KBM-7 (cell line): ENCODE measurements at places on chromosomes 7 and 10.

- DNase-seq: peak; percentile 75
These were observed 68.2 kb downstream of the DNAJB6 start for GRCh38 chr7:157404845-157405481.

DNA sequence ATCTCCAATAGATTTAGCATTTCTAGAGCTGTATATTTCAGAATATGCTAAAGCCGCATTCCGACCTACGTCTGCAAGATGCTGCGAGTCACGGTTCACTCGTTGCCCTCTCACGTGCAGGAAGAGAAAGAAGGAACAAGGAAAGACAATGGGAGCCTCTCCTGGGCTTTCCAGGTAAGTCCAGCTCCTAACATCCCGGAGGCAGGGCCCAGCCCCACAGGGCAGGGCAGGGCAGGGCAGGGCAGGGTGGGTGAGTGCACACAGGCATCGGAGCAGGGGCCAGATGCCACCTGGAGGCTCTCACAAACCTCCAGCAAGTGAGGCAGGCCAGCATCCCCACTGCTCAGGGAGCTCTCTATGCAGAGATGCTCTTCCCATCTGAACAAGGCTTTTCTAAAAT is 50.8 kb downstream of the VOPP1 start:
- no peak for DNase-seq

- DNase-seq: no peak
These were observed 228.2 kb upstream of the SEMA3A start for GRCh38 chr7:84422790-84423189.

DNA sequence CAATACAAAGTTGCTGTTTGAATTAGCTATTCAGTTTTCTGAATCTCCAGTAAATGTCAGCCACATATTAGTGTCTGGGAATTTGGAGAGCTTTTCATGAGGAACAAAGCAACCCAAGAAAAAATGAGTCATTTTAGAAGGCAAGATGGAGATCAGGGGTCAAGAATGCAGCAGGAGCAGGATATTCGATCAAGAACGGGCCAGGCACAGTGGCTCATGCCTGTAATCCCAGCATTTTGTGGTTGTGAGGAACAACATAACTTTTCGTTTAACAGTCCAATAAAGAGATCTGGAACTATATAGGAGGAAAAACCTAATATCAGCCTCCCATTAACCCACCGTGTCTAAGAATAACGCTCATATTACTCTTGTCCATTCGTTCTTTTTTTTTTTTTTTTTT is 600.5 kb downstream of the MAGI2 start:
- no peak for DNase-seq

DNA sequence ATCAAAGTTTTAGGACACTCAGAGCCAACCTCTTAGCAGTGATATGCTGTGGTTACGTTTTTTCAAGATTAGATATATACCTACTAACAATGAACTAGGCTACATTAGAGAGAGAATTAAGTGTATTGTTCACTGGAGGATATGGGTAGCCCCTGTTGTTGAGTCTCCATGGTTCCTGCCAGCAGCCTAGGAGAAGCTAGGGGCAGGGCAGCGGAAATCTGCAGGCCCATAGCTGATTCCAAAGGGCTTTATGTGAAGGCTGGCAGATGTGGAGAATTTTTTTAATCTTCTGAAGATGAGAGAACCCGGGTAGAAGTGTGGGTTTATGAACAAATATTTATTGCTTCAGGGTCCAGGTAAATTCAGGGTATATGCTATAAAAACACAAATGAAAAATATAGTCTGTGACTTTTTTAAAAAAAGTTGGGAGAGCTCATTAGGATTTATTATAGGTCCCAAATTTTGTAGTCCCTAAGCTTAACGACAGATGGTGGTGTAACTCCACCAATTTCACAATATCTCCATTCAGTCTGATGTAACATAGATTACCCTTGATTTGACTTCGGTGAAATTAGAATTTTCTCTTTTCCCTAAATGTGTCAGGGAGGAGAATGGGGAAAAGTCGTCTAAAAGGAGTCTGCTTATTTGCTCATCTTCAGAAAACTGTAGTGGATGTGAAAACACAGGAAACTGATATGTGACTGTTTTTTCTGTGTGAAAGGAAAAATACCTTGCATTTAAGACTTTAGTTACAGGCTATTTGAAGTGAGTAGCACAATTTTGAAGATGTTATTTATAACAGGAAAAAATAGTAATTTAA is 163.0 kb upstream of the PPP1R3A start:
- DNase-seq: peak; percentile 78

DNA sequence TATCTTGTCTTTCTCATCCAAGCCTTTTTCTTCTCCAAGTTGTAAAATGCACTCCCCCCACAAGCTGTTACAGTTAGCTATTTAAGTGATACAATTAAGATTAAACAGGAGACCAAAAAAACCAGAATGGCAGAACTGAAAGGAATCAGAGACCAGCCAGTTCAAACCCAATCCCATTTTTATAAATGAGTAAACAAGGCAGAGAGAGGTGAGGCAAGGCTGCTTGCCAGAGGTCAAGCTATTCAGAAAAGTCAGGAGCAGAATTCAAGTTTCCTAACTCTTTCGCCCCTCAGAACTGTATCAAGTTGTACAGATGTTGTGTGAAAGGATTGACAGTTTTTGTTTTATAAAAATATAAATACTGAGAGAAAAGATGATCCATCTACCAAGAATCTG is 90.2 kb downstream of the ZFAND4 start:
- DNase-seq: no peak

DNA sequence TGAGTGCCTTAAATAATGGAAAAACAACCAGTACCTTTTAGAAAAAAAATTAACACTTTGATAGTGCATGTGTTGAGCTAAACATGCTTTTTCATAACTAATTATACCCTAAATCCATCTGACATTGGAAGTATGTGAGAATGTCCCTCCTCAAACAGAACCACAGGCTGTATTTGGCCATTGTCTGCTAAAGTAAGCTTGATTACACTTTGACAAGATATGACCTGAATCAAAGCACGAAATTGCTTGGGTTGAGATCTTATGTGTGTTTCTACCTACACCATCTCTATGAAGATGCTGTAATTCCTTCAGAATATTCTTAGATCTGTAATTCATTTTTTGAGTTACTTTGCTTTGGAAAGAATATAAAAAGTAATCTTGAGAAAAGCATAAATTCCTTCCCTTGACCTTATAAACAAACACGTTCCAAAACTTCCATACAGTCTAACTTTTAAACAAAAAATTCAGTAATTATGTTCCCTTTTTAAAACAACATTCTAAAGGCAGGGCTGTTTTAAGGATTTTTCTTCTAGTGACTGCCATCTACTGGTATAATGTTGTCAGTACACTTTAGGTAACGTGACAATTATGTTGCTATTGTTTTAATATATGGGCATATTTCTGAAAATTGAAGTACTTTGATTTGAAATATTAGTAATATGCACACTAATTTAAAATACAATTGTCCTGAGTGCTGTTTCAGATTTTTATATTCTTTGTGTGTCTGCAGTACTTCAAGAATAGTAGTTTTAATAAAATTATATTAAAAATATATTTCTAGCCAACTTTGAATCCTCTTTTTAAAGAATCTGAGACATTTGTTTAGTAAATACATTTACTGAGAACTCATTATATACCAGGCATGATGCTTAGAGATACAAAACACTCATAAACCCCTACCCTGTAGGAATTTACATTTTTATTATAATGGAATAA is 20.9 kb downstream of the CD36 start:
- DNase-seq: peak; percentile 33

- DNase-seq: no peak
These were observed 370.3 kb upstream of the CELF2 start for GRCh38 chr10:10647331-10647730.

DNA sequence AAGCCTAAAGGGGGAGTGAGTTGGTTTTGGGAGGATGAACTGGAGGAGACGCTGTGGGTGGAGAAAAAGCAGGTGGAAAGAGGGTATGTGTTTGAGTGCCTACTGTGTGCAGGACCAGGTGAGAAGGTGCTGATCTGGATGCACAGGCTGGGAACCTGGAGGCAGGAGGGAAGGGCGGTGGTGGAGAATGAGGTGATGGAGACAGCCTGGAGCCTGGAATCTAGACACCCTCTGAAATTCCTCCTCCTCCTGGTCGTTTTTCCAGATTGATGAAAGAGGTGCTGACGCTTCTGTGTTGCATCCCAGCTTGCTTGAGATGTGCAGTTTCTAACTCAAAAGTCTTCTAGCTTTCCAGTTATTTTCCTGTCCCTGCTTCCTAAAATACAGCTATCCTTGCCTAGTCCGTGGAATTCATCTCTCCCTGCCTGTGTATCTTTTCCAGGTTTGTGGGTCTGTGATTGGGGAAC is 67.5 kb downstream of the LRMDA start:
- no peak for DNase-seq

GRCh38 chr10:78559661-78560340 is 509.0 kb upstream of the ZMIZ1 start:
- no peak for DNase-seq

- no peak for DNase-seq
These were observed 326.3 kb upstream of the BMPER start for GRCh38 chr7:33578881-33579672.

GRCh38 chr7:54858008-54858692 is 99.1 kb upstream of the SEC61G start:
- DNase-seq: no peak

DNA sequence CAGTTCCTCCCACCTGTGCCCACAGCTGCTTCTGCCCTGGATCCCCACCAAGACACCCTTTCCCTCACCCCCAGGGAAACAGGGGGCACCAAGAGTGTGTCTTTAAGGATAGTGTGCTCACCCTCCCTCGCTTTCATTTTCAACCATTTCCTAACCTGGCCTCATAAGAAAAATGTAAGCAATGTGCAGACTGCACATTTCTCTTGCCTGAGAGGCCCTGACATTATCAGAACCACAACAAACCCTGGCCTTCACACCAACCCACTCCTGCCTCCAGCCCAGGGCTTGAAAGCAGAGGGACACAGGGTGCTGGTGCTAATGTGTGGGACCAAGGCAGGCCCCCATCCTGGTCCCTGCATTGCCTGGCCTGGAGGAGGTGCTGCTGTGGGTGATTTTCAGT is 11.0 kb upstream of the IMPDH1 start:
- DNase-seq: no peak

DNA sequence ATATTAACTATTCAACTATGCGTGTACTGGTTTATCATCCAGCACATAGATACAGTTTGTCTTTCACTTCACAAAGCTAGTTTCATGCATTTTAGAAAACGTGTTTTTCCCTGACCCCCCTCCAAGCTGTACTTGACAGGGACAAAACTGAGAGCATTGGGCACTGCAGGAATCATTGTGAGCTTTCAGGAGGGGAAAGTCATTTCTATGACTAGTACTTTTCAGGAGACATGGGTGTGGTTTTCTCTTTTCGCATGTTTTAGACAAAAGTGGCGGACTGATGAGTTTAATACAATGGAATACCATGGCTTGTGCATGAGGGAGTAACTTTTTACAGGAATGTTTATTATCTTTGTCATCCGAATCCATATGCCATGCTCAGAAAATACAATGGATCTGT is 42.7 kb downstream of the NRG3 start:
- no peak for DNase-seq

GRCh38 chr10:70692043-70692603 is 19.8 kb downstream of the ADAMTS14 start:
- peak; percentile 17 for DNase-seq

DNA sequence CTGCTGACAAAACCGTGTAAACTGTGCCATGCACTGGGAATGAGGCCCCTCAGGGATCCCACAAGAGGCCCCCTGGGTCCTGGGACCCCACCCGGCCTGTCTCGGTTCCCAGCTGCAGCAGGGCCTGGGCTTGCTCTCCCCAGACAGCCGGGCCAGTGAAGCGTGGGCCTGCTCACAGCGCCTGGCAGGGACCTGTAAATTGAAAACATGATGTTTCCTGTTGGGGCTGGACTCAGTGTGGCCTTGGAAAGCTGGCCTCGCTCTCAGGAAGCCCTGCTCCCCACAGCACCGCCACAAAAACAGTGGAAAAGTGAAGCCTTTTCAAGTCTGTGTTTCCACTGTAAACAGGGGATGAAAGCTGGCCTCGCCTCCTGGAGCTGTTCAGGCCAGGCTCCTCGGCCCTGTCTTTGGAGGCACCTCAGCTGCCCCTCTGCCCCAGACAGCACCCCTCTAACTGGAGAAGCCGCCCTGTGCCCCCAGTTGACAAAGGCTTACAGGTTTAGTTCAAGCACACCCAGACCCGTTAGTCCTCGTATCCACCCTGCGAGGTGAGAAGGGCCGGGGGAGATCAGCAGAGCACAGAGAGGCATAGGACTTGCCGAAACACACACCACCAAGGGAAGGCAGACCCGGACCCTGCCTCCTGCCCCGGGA is 108.3 kb downstream of the ZMIZ1 start:
- peak; percentile 67 for DNase-seq

GRCh38 chr10:45468079-45468478 is 94.1 kb downstream of the ALOX5 start:
- DNase-seq: no peak

- DNase-seq: peak; percentile 29
These were observed 154.3 kb downstream of the ELAPOR2 start for GRCh38 chr7:86904949-86905834.

DNA sequence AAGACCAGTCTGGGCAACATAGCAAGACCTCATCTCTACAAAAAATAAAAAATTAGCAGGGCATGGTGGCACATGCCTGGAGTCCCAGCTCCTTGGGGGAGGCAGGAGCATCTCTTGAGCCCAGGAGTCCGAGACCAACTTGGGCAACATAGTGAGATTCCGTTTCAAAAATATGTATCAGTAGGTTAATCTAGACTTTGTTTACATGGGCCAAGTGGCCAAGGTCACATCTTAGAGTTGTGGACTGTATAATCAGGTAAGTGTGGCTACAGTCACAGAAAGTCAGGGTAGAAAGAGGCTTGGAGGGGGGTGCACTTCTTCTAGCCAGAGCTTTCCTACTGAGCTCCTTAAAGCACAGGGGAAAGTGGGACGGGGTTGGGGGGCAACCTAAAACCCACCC is 174.4 kb downstream of the CUX1 start:
- no peak for DNase-seq

DNA sequence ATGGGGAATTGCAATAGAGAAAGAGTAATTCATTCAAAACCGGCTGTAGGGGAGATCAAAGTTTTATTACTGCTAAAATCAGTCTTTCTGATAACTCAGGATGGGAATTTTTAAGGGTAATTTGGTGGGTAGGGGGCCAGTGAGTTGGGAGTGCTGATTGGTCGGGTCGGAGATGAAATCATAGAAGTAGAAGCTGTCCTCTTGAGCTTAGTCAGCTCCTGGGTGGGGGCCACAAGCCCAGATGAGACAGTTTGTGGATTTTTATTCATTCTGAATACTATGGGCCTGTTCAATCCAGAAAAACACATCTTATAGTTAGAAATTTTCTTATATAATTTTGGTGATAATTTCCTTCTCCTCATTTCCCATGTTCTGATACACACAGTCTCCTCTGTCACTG is 25.4 kb downstream of the CALD1 start:
- DNase-seq: no peak

- peak; percentile 78 for DNase-seq
These were observed 2.4 kb upstream of the CNOT4 start for GRCh38 chr7:135512135-135512887.

DNA sequence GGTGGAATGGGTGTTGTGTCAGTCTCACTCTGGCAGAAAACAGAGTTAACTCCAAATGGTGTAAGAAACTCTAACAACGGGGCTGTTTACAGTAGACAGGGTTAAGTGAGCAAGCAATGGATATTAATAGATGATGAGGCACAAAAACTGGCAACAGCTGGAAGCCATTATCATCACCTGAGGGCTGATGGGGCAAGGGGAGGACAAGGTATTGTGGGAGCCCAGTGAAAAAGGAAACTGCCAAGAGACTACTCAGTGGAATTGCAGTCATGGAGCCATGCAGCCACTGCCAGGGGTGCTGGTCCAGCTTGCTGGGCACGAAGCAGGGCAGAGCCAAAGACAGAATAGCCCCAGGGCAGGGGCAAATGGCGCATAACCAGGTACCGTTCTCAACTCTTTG is 260.7 kb downstream of the BICC1 start:
- no peak for DNase-seq
